ENCODE measurements at places on chromosomes 7 and 10.

DNA sequence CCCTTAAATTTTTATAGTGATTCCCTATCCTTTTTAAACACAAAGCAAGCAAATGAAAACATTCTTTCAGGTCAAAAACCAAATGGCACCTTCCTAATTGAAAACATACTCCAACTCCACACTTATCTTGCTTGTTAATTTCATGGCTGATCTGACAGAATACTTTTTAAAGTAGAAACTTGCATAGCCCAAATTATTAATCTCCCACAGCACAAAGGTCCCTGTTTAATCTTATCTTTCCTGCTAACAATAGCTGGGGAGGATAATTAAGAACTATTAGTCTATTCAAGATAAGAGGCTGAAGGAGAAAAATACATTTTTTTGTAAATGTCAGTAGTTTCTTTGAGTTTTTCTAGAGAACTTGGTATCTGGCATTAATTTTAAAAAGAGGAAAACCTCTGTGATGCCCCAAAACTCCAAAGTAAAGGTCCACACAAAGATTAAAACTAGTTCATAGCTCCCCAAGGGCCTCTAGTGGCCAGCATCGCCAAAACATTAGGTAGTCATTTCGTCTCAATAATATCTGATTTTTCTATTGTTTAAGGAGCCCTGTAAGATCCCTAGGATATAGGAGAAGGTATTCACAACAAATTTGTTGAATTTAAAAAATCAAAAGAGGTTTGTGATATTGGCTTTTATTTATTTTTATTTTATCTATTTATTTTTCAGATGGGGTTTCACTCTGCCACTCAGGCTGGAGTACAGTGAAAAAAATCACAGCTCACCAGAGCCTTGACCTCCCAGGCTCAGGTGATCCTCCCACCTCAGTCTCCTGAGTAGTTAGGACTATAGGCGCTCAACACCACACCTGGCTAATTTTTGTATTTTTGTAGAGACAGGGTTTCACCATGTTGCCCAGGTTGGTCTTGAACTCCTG is 14.7 kb downstream of the CDNF start:
- no peak for DNase-seq

- DNase-seq = no peak
Observed at GRCh38 chr10:70348228-70348850, 34.1 kb downstream of the LRRC20 start.

- DNase-seq = no peak
Observed at GRCh38 chr7:27170426-27171324, 3.4 kb downstream of the HOXA10 start.

DNA sequence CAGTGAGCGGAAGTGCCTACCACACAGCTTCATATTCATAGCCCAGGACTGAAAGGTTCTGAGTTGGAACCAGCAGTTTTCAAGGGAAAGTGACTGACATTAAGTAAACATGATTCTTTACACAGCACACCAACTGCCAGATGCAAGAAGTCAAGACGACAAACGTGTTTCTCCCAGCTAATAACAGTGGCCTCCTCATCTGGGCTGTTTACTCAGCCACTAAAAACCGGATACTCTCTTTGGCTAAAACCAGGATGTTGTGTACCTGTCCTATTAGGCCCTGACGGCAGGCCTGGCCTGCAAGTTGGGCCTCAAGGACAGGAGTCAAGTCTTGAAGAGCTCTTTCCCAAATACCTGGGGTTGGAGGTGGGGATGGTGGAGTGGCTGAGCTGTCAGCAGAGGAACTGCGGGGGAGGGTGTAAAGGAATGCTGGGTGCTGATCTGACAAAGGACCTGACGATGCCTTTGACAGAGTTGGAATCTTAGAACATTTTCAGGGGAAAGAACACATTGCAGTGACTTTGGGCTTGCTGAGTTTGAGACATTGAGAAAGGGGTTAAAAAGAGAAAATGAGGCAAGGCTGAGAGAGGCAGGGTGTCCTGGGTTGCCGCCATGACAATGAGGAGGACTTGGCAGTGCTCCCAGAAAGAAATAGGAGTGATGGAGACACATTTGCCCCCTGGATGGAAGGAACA is 57.7 kb downstream of the STEAP1B start:
- DNase-seq = no peak

- no peak for DNase-seq
Observed at GRCh38 chr7:23472046-23472445, 1.8 kb upstream of the IGF2BP3 start.

GRCh38 chr7:123709525-123709924 is 39.3 kb downstream of the WASL start:
- DNase-seq = no peak

DNA sequence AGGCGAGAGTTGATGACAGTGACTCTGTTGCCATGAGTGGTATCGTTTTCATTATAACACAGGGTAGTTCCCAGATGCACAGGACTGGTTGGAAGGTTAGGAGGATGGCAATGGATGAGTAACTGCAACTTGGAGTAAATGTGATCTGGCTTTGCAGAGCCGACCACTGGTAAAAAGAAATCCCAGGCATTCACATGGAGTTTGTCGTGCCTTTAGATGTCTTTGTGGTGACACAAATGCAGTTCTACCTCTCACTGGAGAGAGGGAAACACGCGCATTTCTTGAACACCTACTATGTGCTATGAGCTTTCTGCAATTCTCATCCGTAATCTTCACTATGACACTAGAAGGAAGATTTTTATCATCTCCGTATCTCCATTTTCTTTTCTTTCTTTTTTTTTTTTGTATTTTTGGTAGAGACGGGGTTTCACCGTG is 1.7 kb upstream of the MNX1 start:
- no peak for DNase-seq

DNA sequence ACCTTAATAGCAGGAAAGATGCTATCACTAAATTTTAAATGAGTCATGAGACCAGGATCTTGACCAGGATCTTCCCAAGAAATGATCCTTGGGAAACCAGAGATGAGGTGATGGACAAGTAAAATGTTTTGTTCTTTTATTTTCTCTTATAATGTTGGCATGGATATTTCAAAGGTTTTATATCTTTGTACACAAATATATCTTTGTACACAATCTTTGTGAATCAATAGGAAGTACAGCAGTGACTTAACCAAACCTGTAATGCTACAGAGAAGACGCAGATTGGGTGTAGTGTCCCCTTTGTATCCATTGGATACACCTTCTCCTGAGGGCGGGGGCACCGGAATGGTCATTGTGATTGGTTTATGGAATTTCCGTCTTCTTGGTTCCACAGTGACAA is 180.1 kb upstream of the CCDC6 start:
- DNase-seq = no peak

GRCh38 chr10:114316744-114317143 is 77.7 kb downstream of the VWA2 start:
- DNase-seq = no peak

GRCh38 chr10:97498841-97499560 is at the start of gene UBTD1:
UBTD1 (plus strand) TSS chr10:97498924; CDS start chr10:97499204, 280 bp downstream.
- no peak for DNase-seq

- no peak for DNase-seq
Observed at GRCh38 chr10:126730856-126731609, 60.5 kb upstream of the C10orf90 start.

GRCh38 chr7:116970238-116970910 is 17.1 kb downstream of the ST7 start:
- no peak for DNase-seq

- DNase-seq = no peak
Observed at GRCh38 chr7:36226151-36226550, 73.1 kb downstream of the EEPD1 start.

DNA sequence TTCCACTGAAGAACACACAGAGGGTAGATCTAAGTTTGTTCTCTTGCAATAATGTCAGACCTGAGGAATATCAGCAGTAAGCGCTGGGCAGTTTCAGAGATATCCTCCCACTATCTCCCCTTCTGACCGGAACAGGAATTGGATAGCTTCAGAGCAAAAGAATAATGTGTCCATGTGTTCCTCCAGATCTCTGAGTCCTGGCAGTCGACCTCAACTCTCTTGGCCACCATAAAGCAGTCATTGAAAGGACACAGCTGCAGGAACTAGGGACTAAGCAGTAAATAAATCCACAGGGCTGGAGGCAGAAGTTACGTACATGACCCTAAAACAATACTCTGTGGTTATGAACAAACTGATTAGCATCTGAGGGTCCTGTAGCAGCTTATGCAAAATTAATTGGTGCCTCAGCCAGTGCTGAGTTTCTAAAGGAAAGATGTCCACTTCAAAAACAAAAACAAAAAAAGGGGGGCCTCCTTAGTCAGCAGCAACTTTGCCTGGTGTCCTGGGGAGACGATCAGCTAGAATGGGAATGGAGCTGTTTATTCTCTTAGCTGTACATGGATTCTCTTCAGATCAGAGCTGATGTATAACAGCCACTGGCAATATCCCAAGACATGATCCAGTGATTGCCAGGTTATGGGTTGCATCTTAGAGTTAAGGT is 6.4 kb upstream of the PRTFDC1 start:
- no peak for DNase-seq

DNA sequence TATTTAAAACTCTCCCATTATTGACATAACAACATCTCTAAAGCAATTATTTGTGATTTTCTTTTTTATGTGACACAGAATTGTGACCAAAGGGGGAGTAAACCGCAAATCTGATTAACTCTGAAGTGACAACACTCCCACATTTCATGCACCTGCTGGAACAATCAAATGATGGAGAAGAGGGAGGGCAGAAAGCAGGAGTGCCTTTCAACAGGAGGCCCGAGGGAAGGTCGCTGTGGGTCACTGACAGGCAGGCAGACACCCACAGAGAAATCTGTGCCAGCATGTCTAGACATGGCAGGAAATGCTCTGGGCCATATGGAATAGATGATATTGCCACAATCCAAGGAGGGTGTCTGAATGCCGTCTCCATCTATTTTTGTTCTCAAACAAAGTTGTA is 247.3 kb downstream of the DOCK4 start:
- no peak for DNase-seq

- DNase-seq = no peak
Observed at GRCh38 chr10:78777466-78777865, 291.3 kb upstream of the ZMIZ1 start.

DNA sequence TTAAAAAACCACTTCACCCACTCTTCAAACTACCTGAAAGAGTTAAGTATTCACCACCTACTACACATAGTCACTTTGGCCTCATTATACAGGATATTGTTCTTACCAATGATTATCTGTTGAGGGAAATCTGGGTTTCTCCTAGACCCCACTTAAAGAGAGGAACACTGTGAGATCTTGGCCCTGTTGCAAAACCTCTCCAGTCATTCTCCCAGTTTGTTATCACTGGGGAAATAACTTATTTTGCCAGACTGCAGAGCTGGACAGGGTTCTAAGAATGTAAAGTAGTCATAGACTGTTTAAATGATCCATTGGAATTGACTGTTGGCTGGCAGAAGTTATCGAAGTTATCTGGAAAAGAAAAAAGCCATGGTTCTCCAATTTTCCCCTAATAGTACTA is 143.8 kb downstream of the HGF start:
- no peak for DNase-seq

All from SK-N-MC (cell line).